Pancreas (tissue), 10 donors: ENCODE measurements at places on chromosomes 13 and 19. TPM values are rescaled to one million over a fixed set of nuclear protein-coding genes. Genes with fewer than 3 reads are reported as not detected.

Gene ABHD8
- polyA plus RNA-seq, result 8.5 TPM

Gene HSD17B14
- 25.4 TPM for polyA plus RNA-seq

Gene ZNF296
- polyA plus RNA-seq, result 2.0 TPM

Gene EXOC3L2
- polyA plus RNA-seq, result 3.1 TPM

Gene FRY
- polyA plus RNA-seq, result 5.6 TPM

Gene TNFSF11
- 0.11 TPM for polyA plus RNA-seq

Gene NALCN
- 2.4 TPM for polyA plus RNA-seq

Gene C19orf44
- polyA plus RNA-seq, result 7.4 TPM

Gene TUBA3C
- polyA plus RNA-seq, result not detected

Gene MEGF8
- polyA plus RNA-seq, result 8.8 TPM

Gene SHISA2
- polyA plus RNA-seq, result 0.23 TPM

Gene SCEL
- 0.12 TPM for polyA plus RNA-seq

Gene SPTBN4
- polyA plus RNA-seq, result 9.4 TPM

Gene JAK3
- polyA plus RNA-seq, result 4.3 TPM

Gene LRRC8E
- polyA plus RNA-seq, result 2.6 TPM

Gene ZNF441
- 2.5 TPM for polyA plus RNA-seq

Gene OBI1
- polyA plus RNA-seq, result 1.3 TPM

Gene WASF3
- polyA plus RNA-seq, result 3.6 TPM

Gene AZU1
- 0.35 TPM for polyA plus RNA-seq

Gene CD79A
- polyA plus RNA-seq, result 0.23 TPM

Gene TLE6
- 6.7 TPM for polyA plus RNA-seq

Gene PLA2G4C
- 21.7 TPM for polyA plus RNA-seq

Gene ZIM2
- polyA plus RNA-seq, result 0.08 TPM

Gene FARSA
- 30.4 TPM for polyA plus RNA-seq

Gene ZNF99
- not detected for polyA plus RNA-seq

Gene UBAC2
- 29.1 TPM for polyA plus RNA-seq

Gene CALM3
- 95.5 TPM for polyA plus RNA-seq

Gene KLK14
- 0.77 TPM for polyA plus RNA-seq

Gene NACC1
- 7.0 TPM for polyA plus RNA-seq

Gene CYP2A7
- not detected for polyA plus RNA-seq

Gene NECTIN2
- polyA plus RNA-seq, result 93.6 TPM

Gene ZNF534
- polyA plus RNA-seq, result not detected

Gene THSD8
- 1.3 TPM for polyA plus RNA-seq

Gene LYPD5
- 0.42 TPM for polyA plus RNA-seq

Gene ACTN4
- polyA plus RNA-seq, result 195 TPM

Gene OLFM2
- polyA plus RNA-seq, result 27.4 TPM

Gene MUC16
- polyA plus RNA-seq, result 0.02 TPM

Gene RNF126
- 31.7 TPM for polyA plus RNA-seq
